ENCODE measurements at places on chromosomes 4 and X.

DNA sequence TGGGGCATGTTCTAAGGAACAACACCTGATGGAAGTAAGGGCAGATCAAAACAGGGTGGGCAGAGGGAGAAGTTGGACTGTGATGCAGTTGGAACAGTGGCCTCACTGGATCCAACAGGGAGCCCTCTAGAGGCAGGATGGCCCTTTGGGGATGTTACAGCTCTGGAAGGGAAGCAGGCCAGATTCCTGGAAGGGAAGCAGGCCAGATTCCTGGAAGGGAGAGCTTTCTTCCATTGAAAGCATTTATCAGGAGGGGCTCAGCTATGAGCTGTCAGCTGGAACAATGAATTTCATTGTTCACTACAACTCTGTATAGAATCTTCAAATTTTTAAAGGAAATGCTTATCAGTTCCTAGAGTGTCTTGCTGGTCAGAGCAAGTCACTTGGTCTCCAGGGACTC is 17.7 kb downstream of the IL15 start:
- DNase-seq: no peak

DNA sequence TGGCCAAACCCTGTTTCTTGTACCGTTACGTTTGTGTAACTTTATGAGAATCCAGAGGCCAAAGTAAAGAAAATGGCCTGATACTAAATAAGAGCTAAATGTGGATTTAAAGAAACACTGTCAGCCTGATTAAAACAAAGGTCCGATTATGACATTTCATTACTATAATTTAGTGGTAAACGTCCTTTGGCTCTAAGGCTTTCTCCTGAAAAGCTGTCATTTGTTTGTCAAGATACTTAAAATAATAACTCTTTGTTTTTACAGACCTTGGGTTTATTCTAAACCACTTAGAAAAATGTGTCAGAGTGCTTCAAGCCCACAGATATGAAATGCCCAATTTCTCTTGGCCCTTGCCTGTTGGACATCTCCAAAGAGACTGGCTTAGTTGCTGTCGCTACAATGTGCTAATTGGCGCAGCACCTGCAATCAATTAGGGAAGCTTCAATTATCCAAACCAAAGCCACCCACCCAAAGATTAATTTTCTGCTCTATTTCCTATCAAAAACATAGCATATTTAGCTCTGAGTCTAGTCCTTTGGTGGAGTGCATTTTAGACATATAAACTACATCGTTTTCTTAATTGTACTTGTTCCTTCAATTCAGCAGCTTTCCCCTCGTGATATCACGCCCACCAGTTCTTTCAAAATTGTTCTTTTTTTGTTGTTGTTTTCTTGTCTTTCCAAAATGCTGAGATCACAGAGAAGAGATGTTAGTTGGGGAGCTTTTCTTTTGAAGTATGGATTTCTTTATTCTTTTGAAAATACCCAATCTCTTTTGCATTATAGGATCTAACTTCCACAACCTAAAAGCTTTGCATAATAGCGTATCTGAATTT is 13.6 kb downstream of the SMIM20 start:
- DNase-seq: no peak

- no peak for DNase-seq
Measured at GRCh38 chr4:83783215-83783614, 247.3 kb downstream of the GPAT3 start.

DNA sequence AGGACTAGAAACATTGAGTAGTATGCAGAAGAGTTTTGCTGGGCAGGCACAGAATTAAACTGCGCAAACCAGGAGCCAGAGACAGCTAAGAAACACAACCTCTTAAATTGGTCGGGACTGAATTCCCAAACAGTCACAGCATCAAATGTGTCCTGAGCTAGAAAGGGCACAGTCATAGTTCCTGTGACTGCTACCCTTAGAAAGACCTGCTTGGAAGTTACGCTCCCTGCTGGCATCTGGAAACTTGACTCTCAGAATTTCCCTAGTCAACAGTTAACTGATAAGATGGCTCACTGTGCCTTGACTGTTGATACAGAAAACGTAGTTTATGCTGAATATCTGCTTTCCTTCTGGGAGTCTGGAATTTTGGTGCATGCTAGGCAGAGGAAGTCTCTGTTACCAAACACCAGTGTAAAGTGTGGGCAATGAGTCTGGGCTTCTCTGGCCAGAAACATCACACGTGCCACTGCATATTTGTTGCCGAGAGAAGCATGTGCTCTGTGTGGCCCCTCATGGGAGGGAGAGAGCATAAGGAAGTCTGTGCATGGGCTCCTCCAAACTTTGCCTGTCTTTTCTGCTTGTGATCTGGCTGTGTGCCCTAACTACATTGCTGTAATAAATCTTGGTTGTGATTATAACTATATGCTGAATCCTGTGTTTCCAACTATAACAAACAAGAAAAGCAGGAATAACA is 11.6 kb upstream of the EOLA2 start:
- no peak for DNase-seq

DNA sequence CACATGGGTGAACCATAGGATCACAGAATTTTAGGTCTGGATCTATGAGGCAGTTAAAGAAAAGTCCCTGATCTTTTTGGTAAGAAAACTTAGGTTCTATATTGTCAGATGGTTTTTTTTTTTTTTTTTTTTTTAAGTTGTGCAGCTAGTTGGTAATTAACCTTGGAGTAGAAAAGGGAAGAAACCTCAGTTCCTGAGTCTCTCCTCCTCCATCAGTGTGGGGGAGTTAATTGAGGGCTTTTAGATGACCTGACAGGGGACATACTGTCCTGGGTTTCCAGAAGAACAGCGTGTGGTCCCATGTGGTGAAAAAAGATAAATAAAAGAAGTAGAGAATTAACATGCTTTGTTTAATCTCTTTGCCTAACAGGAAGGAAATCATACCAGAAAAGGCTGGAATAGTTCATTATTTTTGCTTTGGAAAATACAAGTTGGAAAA is 123.7 kb downstream of the ARHGAP10 start:
- DNase-seq: no peak

- DNase-seq: no peak
Measured at GRCh38 chr4:132683957-132684356, 465.1 kb upstream of the PCDH10 start.

- DNase-seq: no peak
Measured at GRCh38 chr4:110198049-110198434, 373 bp downstream of the ELOVL6 start.

DNA sequence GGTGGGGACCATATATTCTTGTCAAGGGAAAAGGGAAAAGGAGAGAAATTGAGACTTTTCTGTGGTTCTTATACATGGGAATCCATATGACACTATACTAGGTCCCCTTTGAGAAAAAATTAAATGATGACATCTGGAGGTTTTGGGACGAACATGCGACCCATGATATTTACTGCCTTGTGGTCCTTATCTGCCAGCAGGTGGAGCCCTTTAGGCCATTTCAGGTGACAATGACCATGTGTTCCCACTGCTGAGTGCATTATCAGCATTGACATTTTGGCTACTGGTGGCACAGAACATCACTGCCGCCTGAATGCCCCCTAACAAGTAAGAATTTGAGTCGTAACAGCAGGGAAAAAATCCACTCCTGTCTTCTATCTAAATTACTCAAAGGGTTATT is 843.4 kb downstream of the FSTL5 start:
- DNase-seq: no peak

- DNase-seq: no peak
Measured at GRCh38 chr4:12734586-12734985, 749.6 kb downstream of the RAB28 start.

- DNase-seq: no peak
Measured at GRCh38 chrX:129737916-129738315, 863 bp upstream of the XPNPEP2 start.

DNA sequence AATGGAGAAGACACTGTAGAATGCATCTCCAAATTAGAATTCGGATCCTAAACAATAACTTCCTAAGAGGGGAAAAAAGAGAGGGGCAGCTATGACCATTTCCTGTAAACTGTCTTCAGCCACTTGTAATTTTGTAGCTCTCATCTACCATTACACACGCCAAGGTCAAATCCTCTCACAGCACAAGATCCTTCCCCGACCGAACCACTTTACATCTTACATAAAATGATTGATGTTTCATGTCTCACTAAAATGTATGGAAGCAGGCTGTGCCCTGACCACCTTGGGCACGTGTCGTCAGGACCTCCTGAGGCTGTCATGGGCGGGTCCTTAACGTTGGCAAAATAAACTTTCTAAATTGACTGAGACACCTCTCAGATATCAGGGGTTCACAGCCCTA is 24.1 kb upstream of the PBDC1 start:
- peak; percentile 20 for DNase-seq

GRCh38 chr4:40283413-40283812 is 51.7 kb upstream of the CHRNA9 start:
- DNase-seq: no peak

- DNase-seq: no peak
Measured at GRCh38 chrX:116667346-116668134, 204.8 kb upstream of the CT83 start.

DNA sequence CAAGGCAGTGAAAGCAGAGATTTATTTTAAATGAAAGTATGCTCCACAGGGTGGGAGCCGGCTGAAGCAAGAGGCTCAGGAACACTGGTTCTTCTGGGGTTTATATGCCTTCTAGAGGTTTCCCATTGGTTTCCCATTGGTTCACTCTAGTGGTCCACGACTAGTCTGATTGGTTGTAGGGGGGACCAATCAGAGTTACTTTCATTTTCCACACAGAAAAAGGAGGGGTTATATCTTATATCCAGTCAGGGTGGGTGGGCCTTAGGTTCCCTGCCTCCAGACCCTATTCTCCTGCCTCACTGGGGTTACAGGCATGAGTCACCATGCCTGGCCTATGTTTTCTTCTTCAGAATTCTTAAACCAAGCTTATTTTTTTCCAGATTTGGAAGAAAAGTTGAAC is 101.6 kb downstream of the KLHL8 start:
- DNase-seq: no peak

- no peak for DNase-seq
Measured at GRCh38 chrX:103818842-103819619, 13.0 kb downstream of the RAB9B start.

- DNase-seq: peak; percentile 46
Measured at GRCh38 chr4:6926681-6927478, 17.3 kb downstream of the TBC1D14 start.

GRCh38 chrX:38500141-38500540 is 61.2 kb upstream of the TSPAN7 start:
- no peak for DNase-seq

GRCh38 chr4:108385076-108385475 is 216.3 kb upstream of the LEF1 start:
- no peak for DNase-seq

GRCh38 chr4:60002603-60003337 is 1197.4 kb upstream of the ADGRL3 start:
- no peak for DNase-seq

DNA sequence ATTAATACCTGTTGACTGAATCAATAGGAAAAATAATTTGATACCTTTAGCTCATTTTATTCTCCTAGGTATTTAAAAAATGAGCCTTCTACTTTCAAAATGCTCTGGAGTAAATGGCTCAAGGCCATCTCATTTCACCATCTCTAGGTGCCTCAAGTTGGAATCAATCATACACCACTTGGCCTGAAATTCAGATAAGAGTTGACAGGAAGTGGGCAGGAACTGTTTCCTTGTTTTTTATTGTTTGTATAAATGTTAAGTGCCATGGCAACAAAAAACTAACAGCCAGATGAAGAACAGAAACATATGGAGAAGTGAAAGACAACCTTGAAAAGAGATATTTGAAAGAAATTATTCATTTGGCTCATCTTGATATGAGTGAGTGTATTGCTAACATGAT is 12.4 kb downstream of the LIMCH1 start:
- no peak for DNase-seq

- no peak for DNase-seq
Measured at GRCh38 chr4:179671609-179672008, 2229.4 kb upstream of the AGA start.

DNA sequence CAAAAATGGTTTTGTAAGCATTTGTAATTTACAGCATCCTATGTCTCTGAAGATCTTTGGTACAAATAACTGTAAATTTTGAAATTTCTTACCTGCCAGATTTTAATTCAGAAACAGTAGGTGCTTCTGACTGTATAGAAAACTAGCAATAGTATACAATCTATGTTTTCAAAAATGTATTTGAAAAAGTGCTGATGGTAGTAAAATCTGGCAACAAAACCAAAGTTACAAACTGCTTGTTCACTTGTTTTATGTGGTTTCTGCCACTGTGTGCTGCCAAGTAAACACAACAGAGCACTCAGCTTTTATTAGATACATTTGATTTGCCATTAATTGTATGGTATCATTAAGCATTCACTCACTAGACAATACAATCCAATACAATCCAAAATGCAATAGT is 206.1 kb downstream of the CPE start:
- no peak for DNase-seq

- no peak for DNase-seq
Measured at GRCh38 chr4:34309383-34309906, 1934.9 kb downstream of the ARAP2 start.

- no peak for DNase-seq
Measured at GRCh38 chrX:108298165-108298602, 140.0 kb downstream of the COL4A6 start.

- no peak for DNase-seq
Measured at GRCh38 chrX:154021131-154021611, 1.5 kb upstream of the IRAK1 start.

DNA sequence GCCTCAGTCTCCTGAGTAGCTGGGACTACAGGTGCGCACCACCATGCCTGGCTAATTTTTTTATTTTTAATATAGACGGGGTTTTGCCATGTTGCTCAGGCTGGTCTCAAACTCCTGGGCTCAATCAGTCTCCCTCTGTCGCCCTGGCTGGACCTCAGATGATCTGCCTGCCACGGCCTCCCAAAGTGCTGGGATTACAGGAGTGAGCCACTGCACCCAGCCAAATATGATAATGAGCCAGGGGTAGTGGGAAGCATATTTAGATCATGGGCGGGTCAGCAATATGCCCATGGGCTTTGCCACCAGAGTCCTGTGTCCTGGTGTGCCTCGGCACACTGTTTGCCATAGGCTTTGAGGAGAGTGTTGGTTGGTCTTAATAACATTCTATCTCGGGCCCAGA is 71.8 kb downstream of the FAM193A start:
- DNase-seq: no peak

GRCh38 chr4:74023709-74024108 is 14.8 kb downstream of the CXCL3 start:
- no peak for DNase-seq

DNA sequence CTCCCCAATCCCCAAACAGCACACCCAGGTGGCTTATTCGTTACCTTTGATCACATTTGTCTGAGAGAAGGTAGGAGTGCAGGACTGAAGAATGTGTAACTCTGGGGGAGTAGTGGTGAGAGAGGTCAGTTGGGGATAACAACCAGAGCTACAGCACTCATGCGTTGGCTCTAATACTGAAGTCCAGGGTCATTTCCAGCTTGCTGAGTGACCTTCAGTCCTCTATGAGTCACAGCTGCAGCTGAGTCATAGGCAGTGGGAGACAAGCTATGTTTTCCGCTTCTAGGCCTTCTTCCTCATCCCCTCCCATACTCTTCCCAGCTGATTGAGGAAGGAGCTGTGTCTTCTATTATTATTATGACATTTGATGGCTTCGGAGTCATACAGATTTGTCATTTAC is 31.6 kb upstream of the CT47C1 start:
- DNase-seq: no peak

DNA sequence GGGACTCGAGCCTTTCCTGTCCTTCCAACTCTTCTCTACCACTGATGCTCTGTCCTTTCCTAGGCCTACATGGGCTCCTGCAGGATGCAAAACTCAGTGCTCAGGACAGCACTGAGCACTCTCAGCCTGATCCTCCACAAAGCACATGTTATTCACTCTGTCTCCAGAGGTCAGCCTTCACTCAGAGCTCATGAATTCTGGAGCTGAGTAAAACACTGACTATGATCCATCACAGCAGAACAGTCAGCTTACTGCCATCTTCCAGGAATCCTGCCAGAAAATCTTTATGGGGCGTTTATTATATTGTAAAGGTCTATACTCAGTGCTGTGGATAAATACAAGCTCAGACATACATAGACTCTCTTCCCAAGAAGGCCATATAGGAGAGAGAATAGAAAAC is 121.5 kb upstream of the CPEB2 start:
- no peak for DNase-seq

Measured in activated T-cell treated with anti-CD3 and anti-CD28 coated beads for 24 hours (primary cell).